Activated CD4-positive, alpha-beta T cell treated with anti-CD3 and anti-CD28 coated beads for 1 hour (primary cell): ENCODE measurements at places on chromosomes 2 and 18.

DNA sequence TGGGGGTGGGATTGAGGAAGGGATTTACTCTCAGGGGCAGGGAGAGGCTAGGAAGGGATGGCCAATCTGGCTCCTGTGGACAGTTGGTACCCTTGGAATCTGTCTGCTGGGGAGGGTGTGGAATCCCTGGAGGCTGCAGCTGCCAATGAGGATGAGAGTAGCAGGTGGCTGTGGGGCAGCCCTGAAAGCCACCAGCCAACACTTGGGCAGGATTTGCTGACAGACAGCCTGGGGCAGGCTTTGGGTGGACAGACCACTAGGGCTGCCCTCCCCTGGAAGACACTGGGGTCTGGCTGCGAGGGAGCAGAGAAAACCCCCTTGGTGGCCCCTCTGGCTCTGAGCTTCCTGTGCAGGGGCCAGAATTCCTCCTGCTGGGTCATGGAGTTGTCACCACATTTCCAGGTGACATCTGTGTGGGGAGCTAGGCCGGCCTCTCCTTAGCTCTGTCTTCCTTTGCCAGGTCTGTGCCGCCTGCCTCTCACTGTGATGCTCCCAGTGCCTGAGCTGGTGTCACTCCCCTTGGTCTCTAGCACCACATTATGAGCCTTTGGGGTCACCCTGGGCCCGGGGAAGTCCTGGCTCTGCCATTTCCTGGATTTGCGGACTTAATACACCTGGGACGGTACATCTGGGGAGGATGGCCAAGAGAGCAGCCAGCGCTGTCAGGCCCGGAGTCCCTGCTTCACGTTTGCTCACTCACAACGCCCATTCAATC is 13.4 kb upstream of the ARHGEF4 start:
- no peak for DNase-seq

- DNase-seq = no peak
These were observed 17.5 kb downstream of the LYPD1 start for GRCh38 chr2:132652474-132652873.

DNA sequence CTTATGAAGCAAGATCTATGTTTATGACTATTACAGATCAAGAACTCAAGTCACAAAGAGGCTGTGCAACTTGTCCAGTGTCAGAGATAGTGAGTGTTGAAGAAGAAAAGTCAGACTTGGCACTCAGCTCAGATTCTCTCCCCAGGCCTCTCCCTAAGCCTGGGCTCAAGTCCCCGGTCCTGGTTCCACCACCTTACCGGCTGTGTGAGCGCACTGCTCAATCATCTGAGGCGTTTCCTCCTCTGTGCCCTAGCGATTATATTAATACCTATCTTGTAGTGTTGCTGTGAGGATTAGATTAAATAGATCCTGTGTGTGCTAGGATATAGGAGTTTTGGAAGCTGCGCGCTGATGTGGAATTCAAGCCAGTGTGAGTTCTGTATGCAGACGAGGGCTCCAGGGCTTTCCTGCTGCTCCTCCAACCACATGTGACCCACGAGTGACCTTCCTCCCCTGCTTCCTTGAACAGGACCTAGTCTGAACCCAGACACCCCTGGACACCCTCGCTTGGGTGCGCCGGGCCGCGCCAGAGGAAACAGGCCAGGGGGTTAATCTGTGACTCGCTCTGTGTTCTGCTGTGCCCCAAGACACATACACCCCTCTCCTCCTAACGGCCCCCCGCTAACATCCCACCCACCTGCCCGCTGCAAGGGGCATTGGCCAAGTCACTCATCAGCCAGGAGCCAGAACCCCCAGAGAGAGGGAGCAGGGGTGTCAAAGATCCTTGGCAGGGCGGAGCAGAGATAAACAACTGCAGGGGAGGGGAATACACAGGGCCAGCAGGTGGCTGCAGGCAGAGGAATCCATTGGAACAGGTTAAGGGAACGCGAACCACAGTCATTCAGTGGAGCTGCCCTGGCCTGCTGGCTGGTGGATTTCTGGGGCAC is 38.3 kb downstream of the TNS1 start:
- no peak for DNase-seq

DNA sequence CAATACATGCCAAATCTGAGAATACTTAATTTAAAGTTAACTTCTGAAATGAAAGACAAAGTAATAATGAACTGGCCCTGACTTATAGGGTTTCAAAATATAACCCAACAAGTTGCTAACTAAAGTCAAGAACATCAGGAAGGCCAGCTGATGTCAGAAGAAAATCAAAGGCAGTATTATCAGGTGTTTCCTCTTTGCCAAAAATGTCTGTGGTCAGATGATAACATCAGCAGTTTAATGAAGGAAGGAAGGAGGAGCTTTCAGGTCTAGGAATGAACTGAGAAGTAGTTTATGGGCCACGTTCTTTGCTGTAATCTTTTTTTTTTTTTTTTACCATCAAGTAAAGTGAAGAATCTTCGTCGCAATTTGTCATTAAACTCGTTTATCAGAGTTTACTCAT is 40.9 kb downstream of the CDH2 start:
- DNase-seq = no peak

DNA sequence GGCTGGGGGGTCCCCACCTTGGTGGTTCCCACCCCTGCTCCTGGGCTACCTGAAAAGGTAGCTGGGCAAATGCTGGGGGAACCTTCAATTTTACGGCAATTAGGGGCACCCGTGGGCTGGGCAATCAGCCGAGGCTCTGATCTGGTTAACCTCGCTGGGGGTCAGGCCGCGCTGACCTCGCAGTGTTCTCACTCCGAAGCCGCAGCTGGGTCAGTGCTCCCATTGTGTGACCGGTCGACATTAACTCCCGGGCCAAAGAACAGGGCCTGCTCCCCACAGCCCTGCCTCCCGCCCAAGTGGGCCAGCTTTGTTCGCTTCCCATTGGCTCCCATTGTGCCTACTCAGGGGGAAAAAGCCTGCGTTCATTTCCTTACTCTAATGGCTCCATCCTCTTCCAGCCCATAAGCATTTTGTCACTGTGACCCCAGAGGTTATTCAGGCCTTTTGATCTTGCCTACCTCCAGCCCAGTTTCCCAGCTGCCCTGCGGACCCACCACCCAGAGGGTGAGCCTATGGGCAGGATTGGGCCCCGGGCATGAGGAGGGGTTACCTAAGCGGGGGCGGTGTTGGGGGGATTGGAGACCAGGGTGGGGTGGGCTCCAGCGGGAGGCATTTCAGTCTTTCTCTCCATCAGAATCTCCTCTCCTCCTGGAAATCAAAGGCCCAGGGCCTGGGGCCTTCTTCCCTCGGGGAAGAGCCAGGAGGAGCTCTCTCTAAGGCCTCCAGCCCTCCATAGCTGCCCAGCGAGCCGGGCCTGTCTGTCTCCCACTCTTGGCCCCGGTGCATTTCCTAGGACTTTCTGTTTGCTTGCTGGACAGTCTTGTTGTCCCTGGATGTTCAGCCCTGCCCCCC is 90.1 kb downstream of the MYCN start:
- DNase-seq = no peak

DNA sequence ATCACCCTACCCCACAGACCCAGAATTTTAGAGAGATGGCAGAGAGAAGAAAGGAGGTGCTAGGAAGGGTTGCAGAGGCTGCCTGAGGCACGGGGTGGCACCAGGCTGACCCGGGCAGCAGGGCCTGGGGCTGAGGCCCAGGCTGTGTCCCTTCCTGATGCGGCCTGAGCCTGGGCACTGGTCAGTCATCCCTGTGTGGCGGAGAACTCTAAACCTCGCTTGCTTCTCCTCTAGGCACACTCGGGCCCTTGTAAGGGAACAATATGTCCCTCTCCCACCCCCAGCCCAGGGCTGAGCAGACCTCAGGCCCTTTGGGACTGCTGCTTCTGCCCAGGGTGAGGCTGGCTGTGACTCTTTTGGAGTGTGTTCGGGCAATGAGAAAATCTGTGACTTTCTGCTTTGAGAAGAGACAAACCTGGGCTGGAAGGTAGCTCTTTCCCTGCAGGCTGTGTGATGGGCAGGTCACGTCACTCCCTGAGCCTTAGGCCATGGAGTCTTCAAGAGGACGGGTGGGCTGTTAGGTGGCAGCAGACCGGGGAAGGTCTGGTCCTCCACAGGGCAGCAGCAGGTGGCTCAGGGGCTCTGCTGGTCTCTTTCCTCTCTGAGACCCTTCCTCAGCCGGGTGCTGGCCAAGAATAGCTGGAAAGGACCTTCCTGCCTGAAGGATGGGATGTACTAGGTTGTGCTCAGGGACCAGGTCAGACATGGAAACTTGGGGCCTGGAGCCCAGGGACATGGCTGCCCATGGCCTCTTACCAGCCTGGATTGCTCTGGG is 96.8 kb downstream of the GLI2 start:
- no peak for DNase-seq

GRCh38 chr18:51195451-51196117 is 1.9 kb downstream of the MEX3C start:
- DNase-seq = no peak

GRCh38 chr2:240160291-240161086 is 20.0 kb upstream of the OTOS start:
- no peak for DNase-seq

- DNase-seq = no peak
These were observed 43.8 kb downstream of the TMEM17 start for GRCh38 chr2:62462211-62462610.

DNA sequence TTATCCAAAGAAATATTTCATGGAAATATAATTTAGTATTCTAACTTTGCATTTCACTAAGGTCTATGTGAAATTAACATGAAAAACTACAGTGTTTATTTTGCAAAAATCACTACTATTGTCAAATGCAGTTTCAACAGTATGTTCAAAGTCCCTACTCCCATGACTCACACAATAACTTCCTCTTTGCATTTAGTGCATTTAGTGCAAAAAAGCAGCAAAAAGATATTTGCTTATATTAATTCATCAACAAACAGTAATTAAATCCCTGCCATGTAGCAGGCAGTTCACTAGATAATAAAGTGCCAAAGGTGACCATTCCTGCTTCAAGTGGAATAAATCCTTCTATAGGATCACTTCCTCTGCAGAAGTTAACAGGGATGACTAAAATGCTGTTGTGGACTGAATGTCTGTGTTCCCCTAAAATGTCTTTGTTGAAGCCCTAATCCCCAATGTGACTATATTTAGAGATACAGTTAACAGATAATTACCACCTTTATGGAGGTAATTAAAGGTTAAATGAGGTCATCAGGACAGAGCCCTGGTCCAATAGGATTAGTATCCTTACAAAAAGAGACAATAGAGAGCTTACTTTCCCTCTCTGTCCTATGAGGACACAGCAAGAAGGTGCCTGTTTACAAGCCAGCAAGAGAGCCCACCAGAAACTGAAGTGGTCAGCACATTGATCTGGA is 61.7 kb downstream of the STK39 start:
- no peak for DNase-seq

GRCh38 chr2:29000481-29000880 is 19.4 kb downstream of the TOGARAM2 start:
- no peak for DNase-seq

DNA sequence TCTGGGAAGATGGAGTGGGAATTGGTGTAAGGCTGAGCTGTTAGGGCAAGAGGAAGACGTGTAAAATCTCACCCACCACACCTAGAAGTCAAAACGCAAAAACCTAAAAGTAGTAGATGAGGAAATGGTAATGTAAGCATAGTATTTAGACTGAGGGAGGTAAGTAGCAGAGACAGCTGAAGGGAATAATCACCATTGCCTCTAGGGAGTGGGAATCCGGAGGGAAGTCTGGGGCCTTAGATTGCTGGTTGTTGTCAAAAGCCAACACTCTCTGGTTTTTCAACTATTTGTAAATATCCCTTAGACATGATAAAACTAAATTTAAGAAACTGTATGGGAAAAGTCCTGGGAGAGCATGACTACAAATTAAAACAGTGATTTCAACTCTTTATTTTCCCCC is 28.7 kb upstream of the MYCN start:
- no peak for DNase-seq

- DNase-seq = no peak
These were observed 158.9 kb upstream of the FN1 start for GRCh38 chr2:215594766-215595165.

- no peak for DNase-seq
These were observed 139.7 kb upstream of the NOSTRIN start for GRCh38 chr2:168662651-168663208.

GRCh38 chr2:71675296-71675695 is 221.9 kb downstream of the DYSF start:
- DNase-seq = no peak

GRCh38 chr2:232491139-232491780 is 3.6 kb upstream of the ECEL1 start:
- no peak for DNase-seq

GRCh38 chr2:105781274-105781978 is 36.7 kb downstream of the NCK2 start:
- DNase-seq = no peak

DNA sequence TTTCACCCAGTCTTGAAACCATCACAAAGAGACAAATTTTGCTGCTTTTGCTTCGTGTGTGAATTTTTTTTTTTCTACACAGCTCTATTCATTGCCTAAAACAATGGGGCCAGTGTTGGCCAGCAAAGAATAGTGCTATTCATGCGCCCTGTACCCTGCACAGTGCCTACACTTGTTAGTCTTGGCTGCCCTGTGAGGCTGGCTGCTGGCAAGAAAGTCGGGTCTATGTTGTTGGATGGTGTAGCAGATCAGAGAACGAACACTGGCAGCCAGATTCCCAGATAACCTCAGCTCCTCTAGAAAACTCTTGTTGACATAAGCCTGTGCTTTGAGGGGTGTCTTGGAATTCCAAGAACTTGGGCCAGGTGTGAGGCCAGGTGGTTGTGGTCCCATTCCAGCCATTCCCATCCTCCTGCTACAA is 455.7 kb upstream of the TCF4 start:
- no peak for DNase-seq

DNA sequence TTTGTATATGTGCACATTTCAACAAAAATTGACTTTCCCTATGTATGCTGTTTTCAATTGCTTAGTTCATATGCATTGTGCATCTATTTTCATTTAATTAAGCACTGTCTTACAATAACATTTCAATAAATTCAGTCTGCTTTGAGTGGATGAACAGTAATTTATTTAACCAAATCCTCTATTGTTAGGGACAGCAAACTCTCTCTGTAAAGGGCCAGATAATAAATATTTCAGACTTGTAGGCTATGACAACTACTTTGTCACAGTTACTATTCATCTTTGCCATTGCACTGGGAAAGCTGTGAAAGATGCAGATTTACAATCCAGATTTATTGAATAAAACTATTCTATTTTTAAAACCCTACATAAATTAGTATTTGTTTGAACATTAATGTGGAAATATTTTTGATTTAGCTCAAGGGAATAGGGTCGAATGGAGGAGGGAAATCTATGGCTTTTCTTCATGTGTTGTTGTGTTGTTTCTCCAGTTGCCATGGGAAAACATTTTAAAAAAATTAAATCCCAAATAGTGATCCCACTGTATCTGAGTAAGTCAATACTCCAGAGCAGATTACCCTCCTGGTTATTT is 14.2 kb upstream of the RAB27B start:
- no peak for DNase-seq

- no peak for DNase-seq
These were observed 29.7 kb upstream of the APCDD1 start for GRCh38 chr18:10424585-10425307.

- DNase-seq = no peak
These were observed 177.2 kb downstream of the TXNL1 start for GRCh38 chr18:56461151-56461550.

- no peak for DNase-seq
These were observed 287.7 kb downstream of the SRBD1 start for GRCh38 chr2:45323344-45323743.
